ENCODE measurements at places on chromosomes 2 and 18. TPM values are rescaled to one million over a fixed set of nuclear protein-coding genes. Genes with fewer than 3 reads are reported as not detected.

TUBA4B gene
- 0.10 TPM for total RNA-seq

KCNE4 gene
- 0.46 TPM for total RNA-seq

TSGA10 gene
- 2.7 TPM for total RNA-seq

BOLL gene
- total RNA-seq: not detected

SLC23A3 gene
- total RNA-seq: 0.29 TPM

DYNAP gene
- total RNA-seq: not detected

TAF1B gene
- total RNA-seq: 22.7 TPM

TMEM169 gene
- total RNA-seq: 0.37 TPM

AMER3 gene
- not detected for total RNA-seq

IL1RL1 gene
- 1.2 TPM for total RNA-seq

PLB1 gene
- 1.9 TPM for total RNA-seq

TLX2 gene
- total RNA-seq: 0.28 TPM

VWC2L gene
- not detected for total RNA-seq

DES gene
- 0.27 TPM for total RNA-seq

DSC1 gene
- not detected for total RNA-seq

SYT4 gene
- total RNA-seq: not detected

HOXD13 gene
- 0.18 TPM for total RNA-seq

NDC80 gene
- total RNA-seq: 10.9 TPM

AQP12B gene
- total RNA-seq: not detected

GALNT3 gene
- total RNA-seq: not detected

CCDC102B gene
- total RNA-seq: 0.38 TPM

STPG4 gene
- total RNA-seq: not detected

KCNG2 gene
- total RNA-seq: not detected

LYG2 gene
- not detected for total RNA-seq

ABCG8 gene
- total RNA-seq: not detected

RAD51AP2 gene
- not detected for total RNA-seq

HOXD4 gene
- 0.41 TPM for total RNA-seq

NPAS2 gene
- total RNA-seq: 83.8 TPM
